ENCODE measurements at places on chromosomes 12 and 14.

DNA sequence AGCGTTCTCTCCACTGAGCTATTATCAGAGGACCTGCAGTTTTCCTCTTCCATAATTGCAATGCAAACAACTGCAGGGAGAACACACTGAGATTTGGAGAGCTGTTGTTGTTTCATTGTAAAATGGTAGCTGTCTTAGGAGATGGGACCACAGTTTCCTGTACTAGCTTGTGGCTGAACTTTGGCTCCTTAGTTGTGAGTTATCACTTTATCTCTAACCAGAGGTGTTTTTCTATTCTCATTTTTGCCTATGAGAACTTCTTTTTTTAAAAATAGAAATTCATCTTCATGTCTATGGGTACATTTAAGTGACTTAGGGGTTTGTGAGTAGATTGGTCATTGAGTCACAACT is 216.5 kb downstream of the SLC38A4 start:
- no peak for DNase-seq

DNA sequence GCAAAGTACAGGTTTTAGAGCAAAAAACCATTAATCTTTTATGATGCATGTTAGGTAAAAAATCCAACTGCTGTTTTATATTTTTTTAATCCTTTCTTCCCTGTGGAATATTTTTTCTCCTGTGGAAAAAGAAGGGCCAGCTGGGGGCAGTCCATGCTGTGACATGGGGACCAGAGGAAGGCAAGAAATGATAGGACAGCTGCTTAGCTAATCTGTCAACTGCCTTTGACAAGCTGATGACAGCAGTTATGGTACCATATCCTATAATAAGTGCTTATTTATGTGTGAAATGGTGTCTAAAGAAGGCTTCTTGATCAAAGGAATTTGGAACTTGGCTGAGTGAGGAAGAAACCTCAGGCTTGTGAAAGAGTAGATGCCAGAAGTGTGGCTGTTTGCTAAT is 452.4 kb upstream of the NOVA1 start:
- no peak for DNase-seq

DNA sequence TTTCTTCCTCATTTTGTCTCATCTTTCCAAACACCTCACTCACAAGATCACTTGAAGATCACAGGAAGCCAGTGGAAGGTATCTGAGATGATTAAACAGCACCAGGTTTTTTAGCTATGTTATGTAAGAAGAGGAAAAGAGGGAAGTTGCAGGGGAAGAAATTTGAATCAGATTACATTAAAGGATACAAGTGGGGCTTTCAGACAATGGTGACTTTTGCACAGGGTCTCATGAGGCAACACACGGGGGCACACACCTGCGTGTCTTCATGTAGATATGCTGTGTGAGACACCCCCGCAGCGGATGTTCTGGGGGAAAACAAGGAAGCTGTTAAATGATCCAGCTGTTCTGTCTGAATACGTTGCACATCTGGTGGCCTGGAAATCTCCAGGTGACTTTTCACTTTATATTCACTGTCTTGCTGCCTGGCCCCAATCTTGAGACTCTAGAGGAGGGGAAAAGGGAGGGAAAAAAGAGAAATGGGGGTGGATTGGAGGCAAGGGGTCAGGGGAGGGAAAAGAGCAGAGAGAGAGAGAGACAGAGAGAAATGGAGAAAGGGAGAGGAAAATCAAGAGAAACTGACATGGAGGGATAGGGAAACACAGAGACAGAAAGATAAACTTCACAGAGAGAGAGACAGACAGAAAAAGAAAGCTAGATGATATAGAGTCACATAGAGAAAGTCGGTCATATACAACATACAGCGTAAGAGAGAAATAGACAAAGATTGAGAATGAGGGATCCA is 36.3 kb upstream of the PPP1CC start:
- no peak for DNase-seq

GRCh38 chr14:96297997-96298515 is 42.0 kb downstream of the BDKRB1 start:
- no peak for DNase-seq

DNA sequence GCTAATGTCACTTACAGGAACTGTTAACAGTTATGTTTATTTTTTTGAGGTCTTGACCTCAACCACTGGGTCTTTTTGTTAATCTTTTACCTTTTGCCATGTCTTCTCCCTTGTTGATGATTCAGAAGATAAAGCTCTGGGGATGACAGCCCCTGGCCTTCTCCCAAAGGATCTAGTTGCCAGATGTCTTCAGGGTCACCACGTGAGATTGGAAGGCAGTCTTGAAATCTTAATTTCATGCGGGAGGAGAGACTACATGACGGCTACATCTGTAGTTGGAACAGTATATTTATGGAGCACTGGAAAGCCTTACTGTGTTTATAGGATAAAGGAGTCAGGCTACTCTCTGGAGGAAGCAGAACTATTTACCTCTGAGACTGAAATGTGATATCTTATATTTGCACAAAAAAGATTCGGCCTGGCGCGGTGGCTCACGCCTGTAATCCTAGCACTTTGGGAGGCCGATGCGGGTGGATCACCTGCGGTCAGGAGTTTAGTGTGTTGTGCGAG is 5.6 kb downstream of the MLEC start:
- no peak for DNase-seq

- DNase-seq, result no peak
These were observed 36.9 kb downstream of the ZFC3H1 start for GRCh38 chr12:71626768-71627167.

DNA sequence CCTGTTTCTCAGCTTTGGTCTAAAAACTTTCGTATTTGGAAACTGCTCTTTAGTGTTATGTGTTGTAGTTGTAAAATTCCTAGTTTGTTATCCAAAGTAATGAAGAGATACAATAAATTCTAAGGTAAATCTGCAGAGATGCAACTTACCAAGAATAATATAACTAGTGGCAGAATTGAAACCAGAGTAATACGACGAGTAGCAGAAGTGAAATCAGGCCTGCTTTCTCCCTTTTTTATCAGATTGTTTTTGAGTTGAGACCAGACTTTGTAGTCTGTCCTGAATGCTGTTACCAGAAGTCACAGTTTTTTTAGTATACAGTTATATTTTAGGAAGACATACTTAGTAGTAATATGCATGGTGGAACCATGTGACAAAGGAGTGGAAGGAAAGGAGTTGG is 12.5 kb downstream of the PAPOLA start:
- no peak for DNase-seq

- DNase-seq, result no peak
These were observed 116.6 kb upstream of the HIF1A start for GRCh38 chr14:61578745-61579144.

DNA sequence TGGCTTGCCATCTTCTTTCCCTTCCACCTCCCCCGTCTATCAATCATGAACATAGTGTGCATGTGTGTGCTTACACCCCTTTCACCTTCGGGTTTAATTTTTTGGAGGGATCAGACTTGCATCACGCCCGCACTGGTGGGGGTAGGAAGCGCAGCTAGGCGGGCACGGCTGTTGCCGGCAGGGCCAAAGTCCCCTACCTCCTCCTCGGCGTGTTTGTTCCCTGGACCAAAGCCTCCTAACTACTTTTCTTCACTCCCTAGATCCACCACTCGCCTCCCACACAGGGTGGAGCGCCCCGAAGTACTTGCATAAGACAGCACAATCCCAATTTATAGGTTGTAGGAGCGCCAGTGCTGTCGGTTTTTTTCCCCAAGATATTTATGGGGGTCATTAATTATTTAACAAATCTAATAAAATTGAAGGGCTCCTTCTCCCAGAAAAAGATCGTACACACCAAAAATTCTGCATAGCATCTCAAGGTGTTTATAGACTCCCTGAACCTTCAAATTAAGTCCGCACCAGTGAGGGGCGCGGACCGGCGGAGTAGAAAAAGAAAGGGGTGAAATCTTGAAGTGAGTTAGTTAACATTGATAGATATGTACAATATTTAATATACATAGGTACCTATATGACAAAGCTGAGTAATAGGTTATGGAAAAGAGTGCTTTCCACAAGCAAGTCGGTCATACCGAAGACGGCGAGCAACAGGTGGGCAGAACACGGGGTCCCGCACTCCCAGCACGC is 717 bp downstream of the PKP2 start:
- no peak for DNase-seq

GRCh38 chr12:50765095-50765911 is 1.4 kb downstream of the ATF1 start:
- DNase-seq, result peak; percentile 53

DNA sequence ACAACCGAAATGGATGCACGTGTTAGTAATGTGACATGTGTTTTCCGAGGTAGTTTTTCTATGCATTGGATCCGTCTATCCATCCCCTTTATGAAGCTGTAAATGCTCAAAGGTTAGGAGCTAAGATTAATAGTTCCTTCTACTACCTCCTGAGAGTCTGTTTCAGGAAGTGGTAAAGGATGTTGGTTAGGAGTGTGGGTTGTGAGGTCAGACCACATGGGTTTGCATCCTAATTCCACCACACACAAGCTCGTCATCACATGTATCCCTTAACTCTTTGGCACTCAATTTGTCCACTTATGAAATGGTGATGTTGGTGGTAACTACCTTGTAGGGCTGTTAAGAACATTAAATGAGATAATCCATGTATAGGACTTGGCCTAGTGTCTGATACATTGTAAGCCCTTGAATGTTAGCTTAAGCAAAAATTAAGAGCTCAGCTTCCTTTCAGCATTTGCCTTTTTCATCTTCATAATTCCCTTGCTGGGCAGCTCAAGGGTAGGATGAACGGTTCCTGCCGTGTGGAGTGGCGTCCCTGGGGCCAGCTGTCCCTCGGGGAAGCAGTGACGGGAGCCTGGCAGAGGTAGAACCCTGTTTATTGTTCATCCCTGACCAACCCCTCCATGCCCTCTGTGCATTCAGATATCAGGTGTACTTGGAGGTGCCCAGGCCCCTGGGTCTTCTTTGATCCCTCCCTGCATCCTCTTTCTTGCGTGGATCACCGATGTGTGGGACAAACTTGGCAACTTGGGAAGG is 52.3 kb downstream of the TSPAN9 start:
- peak; percentile 36 for DNase-seq

DNA sequence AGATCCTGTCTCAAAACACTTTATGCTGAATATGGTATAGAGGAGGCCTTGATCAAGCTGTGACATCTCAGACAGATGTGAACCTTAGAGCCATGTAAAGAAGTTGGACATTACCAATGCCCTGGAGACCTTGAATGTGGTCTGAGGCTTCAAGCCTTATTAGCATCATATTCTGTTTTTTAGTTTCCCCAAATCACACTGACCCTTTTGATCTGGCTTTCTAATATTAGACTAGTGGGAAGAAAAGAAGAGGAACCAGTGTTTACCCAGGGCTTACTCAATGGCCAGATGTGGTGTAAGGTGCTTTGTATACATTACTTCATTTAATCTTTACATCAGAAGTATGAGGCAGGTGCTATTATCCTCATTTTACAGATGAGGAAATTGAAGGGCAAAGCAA is 10.6 kb upstream of the TBPL2 start:
- no peak for DNase-seq

DNA sequence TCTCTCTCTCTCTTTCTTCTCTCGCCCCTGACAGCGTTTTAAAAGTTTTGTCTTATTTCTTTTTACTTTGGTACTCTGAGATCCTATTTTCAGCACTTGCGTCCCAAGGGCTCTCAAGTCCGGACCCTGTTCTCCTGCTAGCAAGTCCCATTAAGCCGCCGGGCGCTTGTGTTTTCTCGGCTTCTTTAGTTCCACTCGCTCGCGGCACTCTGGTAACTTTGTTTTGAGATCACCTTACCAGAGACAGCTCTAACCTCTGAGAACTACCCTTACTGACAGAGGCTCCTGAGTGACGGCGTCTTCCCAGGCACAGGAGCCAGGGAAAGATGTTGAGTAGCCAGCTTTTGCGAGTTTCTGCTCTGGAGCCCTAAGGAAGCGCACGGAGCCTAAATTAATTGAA is 2.7 kb upstream of the MYF5 start:
- no peak for DNase-seq

DNA sequence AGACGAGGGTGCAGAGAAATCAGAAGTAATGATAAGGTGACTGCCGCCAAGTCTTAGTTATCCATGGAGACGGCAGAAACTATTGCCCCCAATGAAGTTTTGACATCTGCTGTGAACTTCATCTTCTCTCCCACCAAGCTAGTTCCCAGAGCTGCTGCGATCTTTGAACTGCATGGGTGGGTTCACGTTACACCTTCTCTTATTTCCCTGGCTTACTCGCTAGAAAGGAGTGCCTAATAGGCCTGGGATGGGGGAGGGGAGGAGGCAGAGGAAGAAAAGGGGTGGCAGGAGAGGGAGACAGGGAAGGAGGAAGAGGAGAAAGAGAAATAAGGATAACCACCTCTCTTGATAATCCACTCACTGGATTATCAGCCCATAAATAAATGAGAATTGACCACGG is 157.1 kb downstream of the NTF3 start:
- no peak for DNase-seq

DNA sequence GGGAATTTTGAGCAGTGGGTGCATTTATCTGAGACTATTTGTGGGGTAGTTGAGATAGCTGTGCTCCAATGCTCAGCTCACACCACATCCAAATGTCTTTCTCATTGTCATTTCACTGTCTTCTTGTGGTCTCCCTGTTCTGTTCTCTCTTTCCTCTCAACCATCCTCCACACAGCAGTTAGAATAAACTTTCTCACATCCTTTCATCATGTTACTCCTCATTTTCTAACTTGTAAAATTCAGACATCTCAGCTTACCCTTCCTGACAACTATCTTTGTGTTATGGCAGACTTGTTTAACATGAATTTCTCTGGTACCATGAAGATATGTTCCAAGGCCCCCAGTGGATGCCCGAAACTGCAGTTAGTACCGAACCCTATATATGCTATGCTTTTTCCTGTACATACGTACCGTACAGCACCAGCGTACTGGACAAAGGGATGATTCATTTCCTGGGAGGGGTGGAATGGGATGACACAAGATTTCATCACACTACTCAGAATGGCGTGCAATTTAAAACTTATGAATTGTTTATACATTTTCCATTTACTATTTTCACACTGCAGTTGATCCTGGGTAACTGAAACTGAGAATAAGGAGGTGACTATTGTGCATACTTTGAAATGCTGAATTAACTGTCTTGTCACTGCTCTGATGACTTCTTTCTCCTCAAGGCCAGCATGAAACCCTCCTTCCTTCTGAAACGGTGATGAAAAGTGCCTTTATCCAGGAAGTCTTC is 177.1 kb upstream of the SLC38A2 start:
- DNase-seq, result peak; percentile 54

DNA sequence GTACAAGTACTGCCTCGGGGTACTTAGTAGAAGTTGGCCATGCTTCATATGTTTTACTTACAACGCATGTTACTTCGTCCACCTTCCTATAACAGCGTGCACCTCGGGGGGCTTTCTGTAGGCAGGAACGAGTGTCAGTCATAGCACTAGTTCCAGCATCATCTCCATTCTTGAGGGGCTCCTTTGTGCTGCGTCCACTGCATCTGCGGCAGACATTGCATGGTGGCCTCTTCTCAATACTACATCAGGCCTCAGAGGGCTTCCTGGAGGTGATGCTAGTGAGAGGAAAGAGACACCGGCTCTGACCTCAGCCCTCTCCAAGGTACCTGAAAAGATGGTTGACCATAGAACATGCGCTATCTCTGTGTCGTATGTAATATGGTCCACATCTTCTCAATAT is 121.2 kb upstream of the RTL1 start:
- DNase-seq, result no peak

GRCh38 chr14:23727566-23728335 is 91.6 kb downstream of the DHRS2 start:
- DNase-seq, result no peak

Measured in activated CD4-positive, alpha-beta T cell treated with anti-CD3 and anti-CD28 coated beads, Interleukin-2, amount 50 U/mL, for 48 hours (primary cell).